ENCODE measurements at places on chromosomes 7 and 10. TPM values are rescaled to one million over a fixed set of nuclear protein-coding genes. Genes with fewer than 3 reads are reported as not detected.

VIPR2 gene
- 0.18 TPM for total RNA-seq

OPALIN gene
- not detected for total RNA-seq

FAM237B gene
- total RNA-seq: not detected

NKX1-2 gene
- 2.3 TPM for total RNA-seq

TRPV5 gene
- not detected for total RNA-seq

EGFR gene
- 72.0 TPM for total RNA-seq

C10orf62 gene
- not detected for total RNA-seq

CAMK1D gene
- total RNA-seq: 3.8 TPM

GRCh38 chr7:46854958-46855473 lies 726.9 kb downstream of the TNS3 start:
- no peaks in the 10 kb centered on the region for H3K4me1 ChIP-seq
- H3K4me3 ChIP-seq: no peak overlapping the region

DNA sequence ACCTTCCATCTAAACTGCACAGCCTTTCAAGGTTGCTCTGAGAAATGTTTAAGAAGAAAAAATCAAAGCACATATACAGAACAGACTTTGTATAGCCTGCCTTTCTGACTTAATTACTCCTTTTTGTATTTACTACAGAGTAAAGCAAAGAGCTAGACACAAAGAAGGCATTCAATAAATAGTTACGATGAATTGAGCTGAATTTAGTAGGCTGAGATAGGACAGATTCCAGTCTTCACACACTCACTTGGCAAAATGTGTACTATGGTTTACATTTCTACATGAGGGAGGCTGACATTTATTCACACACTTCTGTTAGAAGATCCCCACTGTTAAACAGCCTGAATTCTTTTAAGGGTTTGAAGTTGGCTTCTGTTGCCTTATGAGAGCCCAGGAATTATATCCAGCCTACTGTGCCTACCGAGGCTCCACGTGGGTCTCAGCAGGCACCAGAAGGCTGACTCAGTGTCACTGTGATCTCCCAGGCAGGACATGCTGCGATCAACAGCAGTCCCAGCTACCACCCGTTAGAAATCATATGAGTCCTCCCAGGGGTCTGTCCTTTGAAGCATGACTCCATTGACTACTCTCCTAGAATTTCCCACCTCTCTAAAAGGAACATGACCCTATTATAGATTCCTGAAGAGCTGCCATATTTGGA lies 24.5 kb upstream of the SLC25A13 start:
- no peak overlapping the region for H3K4me3 ChIP-seq
- no peaks in the 10 kb centered on the region for H3K36me3 ChIP-seq
- no peaks in the 10 kb centered on the region for H3K4me1 ChIP-seq
- no peaks in the 10 kb centered on the region for H3K27me3 ChIP-seq
- DNase-seq: no peak

DNA sequence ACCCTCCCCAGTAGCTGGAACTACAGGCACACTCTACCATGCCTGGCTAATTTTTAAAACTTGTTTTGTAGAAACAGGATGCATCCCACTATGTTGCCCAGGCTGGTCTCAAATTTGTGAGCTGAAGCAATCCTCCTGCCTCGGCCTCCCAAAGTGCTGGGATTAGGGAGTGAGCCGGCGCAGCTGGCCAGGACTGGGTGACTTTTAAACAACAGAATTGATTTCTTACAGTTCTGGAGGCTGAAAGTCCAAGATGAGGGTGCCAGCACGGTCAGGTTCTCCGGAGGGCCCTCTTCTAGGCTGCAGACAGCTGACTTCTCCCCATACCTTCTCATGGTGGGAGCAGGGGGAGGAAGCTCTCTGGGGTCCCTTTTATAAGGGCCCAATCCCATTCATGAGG lies 75.2 kb upstream of the CHST15 start:
- no peaks in the 10 kb centered on the region for H3K27me3 ChIP-seq
- H3K4me1 ChIP-seq: no peaks in the 10 kb centered on the region
- DNase-seq: no peak
- H3K4me3 ChIP-seq: no peak overlapping the region
- no peak overlapping the region for H3K27ac ChIP-seq
- H3K36me3 ChIP-seq: no peaks in the 10 kb centered on the region

- no peaks in the 10 kb centered on the region for H3K27me3 ChIP-seq
- peak overlapping the region; percentile 48 for H3K27ac ChIP-seq
These were observed 18.0 kb upstream of the INPP5A start for GRCh38 chr10:132519382-132520176.

DNA sequence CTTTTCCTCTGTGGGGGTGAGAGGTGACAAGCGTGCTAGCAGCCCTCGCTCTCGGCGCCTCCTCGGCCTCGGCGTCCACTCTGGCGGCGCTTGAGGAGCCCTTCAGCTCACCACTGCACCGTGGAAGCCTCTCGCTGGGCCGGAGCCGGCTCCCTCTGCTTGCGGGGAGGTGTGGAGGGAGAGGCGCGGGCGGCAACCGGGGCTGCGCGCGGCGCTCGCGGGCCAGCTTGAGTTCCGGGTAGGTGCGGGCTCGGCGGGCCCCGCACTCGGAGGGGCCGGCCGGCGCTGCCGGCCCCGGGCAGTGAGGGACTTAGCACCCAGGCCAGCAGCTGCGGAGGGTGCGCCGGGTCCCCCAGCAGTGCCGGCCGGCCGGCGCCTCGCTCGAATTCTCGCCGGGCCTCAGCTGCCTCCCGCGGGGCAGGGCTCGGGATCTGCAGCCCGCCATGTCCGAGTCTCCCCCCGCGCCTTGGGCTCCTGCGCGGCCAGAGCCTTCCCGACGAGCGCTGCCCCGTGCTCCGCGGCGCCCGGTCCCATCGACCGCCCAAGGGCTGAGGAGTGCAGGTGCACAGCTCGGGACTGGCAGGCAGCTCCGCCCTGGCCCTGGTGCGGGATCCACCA lies 352.8 kb upstream of the PODXL start:
- peaks cover 8% of the 10 kb centered on the region for H3K4me1 ChIP-seq
- H3K27ac ChIP-seq: no peak overlapping the region
- no peaks in the 10 kb centered on the region for H3K36me3 ChIP-seq
- H3K4me3 ChIP-seq: no peak overlapping the region
- DNase-seq: no peak

GRCh38 chr10:4334871-4335270 lies 491.1 kb upstream of the AKR1E2 start:
- H3K27me3 ChIP-seq: no peaks in the 10 kb centered on the region
- no peaks in the 10 kb centered on the region for H3K4me1 ChIP-seq
- no peaks in the 10 kb centered on the region for H3K36me3 ChIP-seq

GRCh38 chr7:76412249-76412648 lies 2.8 kb upstream of the SSC4D start:
- H3K27ac ChIP-seq: no peak overlapping the region
- no peak for DNase-seq
- no peaks in the 10 kb centered on the region for H3K36me3 ChIP-seq
- no peak overlapping the region for H3K4me3 ChIP-seq

DNA sequence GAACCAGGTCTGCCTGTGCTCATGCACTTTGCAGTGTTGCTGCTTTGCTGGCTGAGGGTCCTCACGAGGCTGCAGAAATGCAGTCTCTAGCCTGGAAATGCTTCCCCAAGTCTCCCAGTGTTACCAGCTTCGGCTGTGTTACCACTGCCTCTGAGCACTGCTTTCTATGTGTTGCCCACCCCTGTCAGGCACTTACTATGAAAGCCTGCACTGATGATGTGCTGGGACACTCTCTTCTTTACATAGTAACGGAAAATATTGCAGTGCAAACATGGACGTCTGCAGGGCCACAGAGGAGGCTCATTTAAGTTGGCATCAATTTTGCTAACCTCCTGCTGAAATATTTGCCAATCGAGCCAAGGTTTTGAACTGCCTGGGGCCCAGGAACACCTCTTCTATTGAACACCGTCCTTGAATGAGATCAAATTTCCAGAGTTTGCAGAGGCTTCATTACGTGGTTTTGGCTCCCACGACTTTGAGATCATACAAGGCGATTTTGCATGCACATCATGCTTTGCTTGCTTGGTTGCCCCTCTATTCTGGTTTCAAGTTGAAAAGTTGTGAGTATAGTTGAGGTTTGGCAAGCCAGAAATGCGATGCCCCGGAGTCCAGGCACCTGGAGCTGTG lies 404.7 kb upstream of the PODXL start:
- no peak overlapping the region for H3K27ac ChIP-seq
- no peaks in the 10 kb centered on the region for H3K27me3 ChIP-seq
- no peaks in the 10 kb centered on the region for H3K36me3 ChIP-seq
- H3K4me1 ChIP-seq: no peaks in the 10 kb centered on the region

- H3K4me1 ChIP-seq: peaks cover 24% of the 10 kb centered on the region
- peaks cover 19% of the 10 kb centered on the region for H3K36me3 ChIP-seq
- H3K27me3 ChIP-seq: no peaks in the 10 kb centered on the region
- DNase-seq: no peak
- H3K4me3 ChIP-seq: no peak overlapping the region
These were observed 34.7 kb downstream of the SVIL start for GRCh38 chr10:29600067-29600466.

GRCh38 chr10:797179-797578 lies 107.7 kb upstream of the DIP2C start:
- H3K27me3 ChIP-seq: no peaks in the 10 kb centered on the region
- H3K36me3 ChIP-seq: peaks cover 4% of the 10 kb centered on the region
- H3K4me3 ChIP-seq: no peak overlapping the region
- no peaks in the 10 kb centered on the region for H3K4me1 ChIP-seq

GRCh38 chr10:6407034-6407721 lies 172.9 kb downstream of the PRKCQ start:
- H3K4me3 ChIP-seq: no peak overlapping the region
- peaks cover 18% of the 10 kb centered on the region for H3K4me1 ChIP-seq
- H3K36me3 ChIP-seq: no peaks in the 10 kb centered on the region

- no peaks in the 10 kb centered on the region for H3K36me3 ChIP-seq
- no peak for DNase-seq
- H3K27me3 ChIP-seq: peaks cover 56% of the 10 kb centered on the region
- H3K27ac ChIP-seq: no peak overlapping the region
- peaks cover 18% of the 10 kb centered on the region for H3K4me1 ChIP-seq
- no peak overlapping the region for H3K4me3 ChIP-seq
These were observed 32.9 kb upstream of the SLF2 start for GRCh38 chr10:100879741-100880360.

Data from esophagus squamous epithelium (tissue), 5 donors.